ENCODE measurements at places on chromosomes 2 and 18.

- DNase-seq = peak; percentile 48
Observed at GRCh38 chr2:71557321-71557720, 104.0 kb downstream of the DYSF start.

DNA sequence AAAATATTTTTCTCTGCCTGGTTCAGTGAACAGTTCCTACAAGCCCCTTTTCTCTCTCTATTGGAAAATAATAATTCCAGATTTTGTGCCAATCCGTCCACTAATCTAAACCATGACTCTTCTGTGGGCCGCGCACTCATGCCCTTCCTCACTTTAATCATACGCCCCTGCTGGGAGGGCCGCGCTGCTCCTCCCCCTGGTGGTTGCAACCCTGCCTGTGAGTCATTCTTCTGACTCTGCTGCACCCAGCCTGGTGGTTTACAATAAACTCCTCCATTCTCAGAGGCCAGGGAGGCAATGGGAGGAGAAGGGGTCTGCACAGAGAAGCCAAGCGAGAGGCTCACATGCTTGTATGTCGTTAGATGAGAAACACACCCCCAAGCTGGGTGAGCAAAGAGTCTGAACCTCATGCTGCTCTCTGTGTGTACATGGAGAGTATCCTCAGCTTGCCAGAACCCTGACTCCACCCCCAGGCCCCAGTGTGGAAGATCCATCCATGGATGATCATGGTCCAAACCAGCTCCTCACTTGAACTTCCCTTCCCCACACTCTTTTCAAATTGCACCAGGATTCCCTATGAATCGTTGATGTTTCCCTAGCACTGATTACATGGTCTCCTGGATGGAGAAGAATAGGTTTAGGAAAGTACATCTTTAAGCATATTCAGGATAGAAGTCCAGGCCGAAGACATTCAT, 228.9 kb downstream of the ANKRD30B start:
- DNase-seq = no peak

- DNase-seq = no peak
Observed at GRCh38 chr2:199395311-199395710, 62.4 kb downstream of the SATB2 start.

DNA sequence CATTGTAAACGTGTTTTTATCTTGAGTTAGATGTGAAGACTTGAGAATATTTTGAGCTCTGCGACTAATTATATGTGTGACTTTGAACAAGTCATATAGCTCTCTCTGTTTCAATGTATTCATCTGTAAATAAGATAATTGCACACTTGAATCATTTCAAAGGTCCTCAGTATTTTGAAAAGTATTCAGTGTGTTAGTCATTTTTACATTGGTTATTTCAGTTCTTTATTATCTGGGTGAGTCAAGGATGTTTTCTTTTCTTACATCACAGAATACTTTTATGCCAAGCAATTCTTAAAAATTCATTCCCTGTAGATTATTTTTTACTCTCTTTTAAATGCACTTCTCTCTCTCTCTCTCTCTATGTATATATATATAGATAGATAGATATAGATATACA, 1098.0 kb upstream of the ZEB2 start:
- no peak for DNase-seq

DNA sequence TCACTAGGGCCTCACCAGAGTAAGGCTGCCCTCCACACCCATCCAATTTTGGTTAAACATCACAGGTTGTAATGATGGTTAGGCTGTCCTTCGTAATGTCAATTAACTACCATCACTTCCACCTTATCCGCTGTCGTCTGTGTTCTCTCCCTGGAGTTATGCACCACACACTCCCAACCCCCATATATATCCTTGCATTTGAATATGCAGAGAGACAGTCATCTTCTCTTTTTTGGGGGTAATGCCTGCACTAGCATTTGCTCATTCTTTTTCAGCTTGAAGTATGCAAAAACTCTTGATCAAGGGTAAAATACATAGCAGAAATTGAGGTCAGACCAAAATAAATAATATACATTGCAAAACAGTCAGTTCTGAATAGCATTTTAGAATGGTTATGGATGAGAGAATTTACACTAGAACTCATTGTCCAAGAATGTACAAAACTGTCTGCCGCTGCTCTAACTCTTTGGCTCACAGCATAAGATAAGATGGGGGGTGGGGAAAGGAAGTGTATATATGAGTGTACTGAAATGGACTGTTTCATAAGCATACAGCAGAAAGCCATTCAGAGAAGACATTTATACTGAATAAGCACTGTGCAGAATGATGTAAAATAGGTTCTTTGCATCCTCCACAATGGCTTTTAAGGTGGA, 397.8 kb upstream of the CHST9 start:
- DNase-seq = no peak

DNA sequence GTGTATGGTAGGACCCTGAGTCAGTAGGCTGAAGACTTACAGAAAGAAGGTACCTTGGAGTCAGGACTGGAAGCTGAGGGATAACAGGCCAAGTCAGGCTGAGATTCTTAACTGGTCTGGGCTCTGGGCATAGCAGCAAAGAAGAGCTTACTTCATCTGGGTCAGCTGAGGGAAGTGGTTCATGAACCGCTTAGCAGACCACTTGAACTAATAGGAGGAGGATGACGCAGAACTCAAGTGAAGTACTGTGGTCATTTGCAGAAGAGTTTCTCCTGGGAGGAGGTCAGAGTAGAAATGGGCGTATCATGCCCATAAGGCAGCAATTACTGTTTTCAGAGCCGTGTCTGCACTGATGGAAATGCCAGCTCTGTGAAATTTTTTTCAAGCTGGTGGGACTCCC, 164.5 kb downstream of the LCLAT1 start:
- no peak for DNase-seq

GRCh38 chr18:23240609-23240930, 105.3 kb downstream of the CABLES1 start:
- no peak for DNase-seq
